ENCODE measurements at places on chromosomes 7 and 10.

DNA sequence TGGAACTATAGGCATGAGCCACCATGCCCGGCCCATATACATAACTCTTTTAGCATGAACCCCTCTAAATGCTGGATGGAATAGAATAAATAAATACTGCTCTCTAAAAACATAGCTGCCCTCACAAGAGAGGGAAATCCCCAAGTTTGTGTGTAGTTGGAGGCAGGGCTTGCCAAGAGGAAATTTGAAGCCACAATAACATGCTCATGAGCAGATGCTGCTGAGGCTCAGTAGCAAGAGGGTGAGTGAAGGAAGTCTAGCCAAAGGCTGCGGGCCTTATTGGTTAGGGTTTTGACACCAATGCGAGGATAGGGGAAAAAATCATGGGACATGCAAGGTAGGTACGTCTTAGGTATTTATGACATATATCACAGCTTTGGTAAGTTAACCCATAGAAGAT lies 17.3 kb downstream of the TPK1 start:
- DNase-seq: no peak

GRCh38 chr10:15106352-15107013 lies 9.3 kb downstream of the RPP38 start:
- DNase-seq: peak; percentile 30

DNA sequence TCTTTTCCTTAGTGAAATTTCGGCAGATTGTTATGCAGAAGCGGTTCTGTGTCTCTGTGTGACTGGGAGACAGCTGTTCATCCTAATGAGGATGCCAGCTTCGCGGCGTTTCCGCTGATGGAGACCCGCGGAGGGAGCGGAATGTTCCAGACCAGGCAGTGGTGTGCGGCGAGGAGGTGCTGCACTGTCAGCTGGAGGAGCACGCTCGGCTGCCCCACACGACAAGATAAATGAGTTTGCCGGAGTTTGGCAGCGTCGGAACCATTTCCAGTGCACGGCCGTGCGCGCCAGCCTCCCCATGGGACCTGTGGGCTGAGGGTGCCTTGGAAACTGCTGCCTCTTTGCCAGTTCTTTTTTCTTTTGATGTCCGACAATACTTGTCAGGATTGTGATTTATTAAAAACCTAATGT lies 64.6 kb downstream of the WDR37 start:
- no peak for DNase-seq

- no peak for DNase-seq
Observed at GRCh38 chr10:73871295-73872189, 2.8 kb downstream of the CAMK2G start.

GRCh38 chr7:97145068-97145467 lies 27.6 kb downstream of the SDHAF3 start:
- no peak for DNase-seq

- DNase-seq: no peak
Observed at GRCh38 chr10:102452672-102453340, 1.5 kb upstream of the C10orf95 start.

DNA sequence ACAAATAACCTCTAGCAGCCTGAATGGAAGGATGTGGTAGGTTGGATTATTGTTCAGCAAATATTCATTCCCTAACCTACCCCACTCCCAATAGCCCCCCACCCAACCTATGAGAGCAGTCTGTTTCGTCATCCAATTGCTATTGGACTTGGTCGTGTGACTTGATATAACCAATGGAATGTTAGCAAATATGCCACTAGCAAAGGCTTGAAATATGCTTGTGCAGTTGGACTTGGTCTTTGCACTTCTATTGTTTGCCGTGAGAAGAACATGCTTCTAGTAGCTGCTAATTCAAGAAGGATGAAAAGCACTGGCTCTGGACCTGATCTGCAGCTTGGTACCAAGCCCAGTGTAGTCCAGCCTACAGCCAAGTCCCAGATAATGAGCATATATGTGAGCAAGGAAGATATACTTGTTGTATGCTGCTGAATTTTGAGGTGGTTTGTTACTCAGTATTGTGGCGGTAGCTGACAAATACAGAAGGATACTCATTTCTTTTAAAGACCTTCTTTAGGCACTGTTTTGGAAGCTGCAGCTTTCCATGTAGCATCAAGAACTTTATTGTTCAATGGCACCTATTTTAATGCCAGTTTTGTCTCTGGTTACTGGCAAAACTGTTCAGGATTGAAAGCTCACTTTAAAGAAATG lies 180.4 kb downstream of the EXOC4 start:
- DNase-seq: no peak

DNA sequence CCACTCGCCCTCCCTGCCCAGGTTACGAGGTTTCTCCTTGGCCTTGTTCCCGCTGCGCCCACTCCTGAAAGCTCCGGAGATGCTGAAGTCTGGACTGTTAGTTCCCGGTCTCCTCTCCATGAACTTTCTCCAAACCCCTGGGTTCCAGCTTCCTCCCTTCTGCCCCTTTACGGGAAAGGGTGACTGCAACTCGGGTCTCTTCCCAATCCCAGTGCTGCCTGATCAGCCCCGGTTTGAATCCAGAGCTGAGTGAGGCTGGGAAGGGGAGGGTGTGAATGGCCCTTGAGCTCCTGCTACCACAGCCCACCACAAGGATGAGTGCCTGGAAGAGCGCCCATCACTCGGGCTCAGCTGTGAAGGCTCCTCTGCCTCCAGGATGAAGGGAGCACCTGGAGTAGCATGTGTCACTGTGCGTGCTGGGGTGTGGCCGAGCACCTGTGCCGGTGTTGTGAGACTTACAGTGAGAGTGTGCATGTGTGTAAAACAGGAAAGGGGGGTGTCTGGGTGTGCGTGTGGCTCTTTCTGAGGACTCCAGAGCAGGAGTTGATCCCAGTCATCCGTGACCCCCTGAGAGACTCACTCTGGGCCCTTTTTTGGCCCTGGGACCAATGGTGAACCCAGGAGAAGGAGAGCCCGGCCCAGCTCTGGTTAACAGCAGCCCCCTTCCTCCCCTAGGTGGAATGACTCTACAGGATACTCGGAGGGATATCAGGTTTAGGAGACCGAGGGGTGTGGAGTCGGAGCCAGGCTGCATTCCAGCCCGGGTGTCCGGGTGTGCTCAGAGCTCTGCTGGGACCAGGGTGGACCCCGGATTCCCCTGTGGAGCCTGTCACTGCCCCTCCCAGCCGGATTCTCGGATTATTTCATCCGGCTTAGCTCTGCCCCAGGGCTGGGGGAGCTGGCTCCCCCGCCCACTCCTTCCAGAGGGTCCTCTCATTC lies 1.1 kb upstream of the ZNF467 start:
- no peak for DNase-seq

DNA sequence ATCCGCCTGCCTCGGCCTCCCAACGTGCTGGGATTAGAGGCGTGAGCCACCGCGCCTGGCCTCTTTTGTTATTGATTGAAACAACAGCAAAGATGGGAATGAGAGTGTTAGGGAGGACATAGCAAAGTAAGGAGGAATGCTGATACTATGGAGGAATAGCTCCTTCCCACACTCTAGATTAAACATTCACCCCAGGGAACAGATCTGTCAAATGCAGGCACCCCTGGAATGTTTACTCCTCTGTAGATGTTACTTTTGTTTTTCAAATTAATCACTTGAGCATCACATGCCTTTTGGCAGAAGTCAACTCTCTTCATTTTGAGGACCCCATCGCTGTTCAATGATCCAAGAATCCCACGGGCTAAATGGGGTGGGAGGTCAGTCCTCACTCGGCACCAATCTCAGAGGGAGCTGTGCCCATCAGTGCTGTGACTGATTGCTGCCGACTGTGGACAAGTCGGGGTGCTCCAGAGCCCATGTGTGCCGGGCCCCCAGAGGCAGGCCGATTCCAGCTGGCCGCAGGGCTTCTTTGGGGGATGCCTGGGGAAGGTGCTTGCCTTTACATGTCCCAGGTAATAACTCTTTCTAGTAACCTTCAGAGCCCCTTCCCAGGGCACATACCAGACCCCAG lies 10.2 kb upstream of the COBL start:
- no peak for DNase-seq

Measured in activated CD4-positive, alpha-beta T cell treated with anti-CD3 and anti-CD28 coated beads, Interleukin-2, amount 50 U/mL, for 24 hours (primary cell).